ENCODE measurements at places on chromosomes 6 and 20.

GRCh38 chr20:1370548-1371110, 22.2 kb downstream of the FKBP1A start:
- no peak for DNase-seq

DNA sequence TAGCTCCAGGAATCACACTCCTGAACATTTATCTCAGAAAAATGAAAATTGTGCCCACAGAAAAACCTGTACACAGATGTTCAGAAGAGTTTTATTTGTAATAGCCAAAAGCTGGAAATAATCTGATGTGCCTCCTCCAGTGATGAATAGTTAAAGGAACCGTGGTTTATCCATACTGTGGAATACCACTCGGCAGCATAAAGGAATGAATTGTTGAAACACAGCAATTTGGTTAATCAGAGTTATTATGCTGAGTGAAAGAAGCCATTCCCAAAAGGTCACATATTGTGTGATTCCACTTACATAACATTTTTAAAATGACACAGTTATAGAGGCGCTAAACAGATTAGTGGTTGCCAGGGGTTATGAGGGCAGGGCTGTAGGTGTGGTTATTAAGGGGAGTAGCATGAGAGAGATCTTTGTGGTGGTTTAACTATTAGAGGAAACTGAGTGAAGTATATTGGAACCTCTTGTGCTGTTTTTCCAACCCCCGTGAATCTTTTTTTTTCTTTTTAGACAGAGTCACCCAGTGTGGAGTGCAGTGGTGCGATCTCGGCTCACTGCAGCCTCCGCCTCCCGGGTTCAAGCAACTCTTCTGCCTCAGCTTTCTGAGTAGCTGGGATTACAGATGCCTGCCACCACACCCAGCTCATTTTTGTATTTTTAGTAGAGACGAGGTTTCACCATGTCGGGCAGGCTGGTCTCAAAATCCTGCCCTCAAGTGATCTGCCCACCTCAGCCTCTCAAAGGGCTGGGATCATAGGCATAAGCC, 26.2 kb downstream of the PSMF1 start:
- no peak for DNase-seq

GRCh38 chr6:123417535-123417934, 219.2 kb downstream of the TRDN start:
- no peak for DNase-seq

GRCh38 chr6:95517568-95517967, 59.8 kb upstream of the MANEA start:
- DNase-seq, result no peak

DNA sequence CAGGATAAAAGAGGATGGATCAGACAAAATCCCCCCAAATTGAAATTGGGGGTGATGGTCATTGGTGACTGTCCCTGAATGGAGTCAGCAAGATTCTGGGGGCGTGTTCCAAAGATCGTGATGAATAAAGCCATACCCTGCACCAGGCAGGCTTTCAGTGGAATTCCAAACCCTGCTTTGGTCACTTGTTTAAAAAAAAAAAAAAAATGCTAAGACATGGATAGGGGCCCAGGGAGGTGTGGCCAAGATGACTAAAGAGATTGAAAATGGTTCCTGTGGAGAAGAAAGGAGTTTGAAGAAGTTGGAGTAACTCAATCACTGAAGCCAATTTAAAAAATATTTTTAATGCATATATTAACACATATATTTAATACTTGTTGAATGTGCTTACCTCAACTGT, 161.4 kb upstream of the KCNG1 start:
- no peak for DNase-seq

DNA sequence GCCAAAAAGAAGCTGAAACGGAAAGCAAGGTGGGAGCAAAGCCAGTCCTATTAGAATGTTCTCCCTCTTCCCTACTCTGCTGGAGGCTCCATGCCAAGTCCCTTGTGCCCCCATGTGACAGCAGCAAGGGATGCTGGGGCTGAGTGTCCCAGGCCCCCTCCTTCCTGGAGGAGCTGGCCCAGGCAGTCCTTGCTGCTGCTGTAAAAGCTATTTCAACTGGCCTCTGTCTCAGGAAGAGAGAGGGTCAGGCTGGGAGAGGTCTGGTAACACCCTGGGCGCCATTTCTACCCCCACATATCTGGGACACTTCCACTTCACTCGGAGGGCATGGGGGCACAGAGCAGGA, 25.0 kb downstream of the TTBK1 start:
- DNase-seq, result no peak
